ENCODE measurements at places on chromosomes 5 and 9.

DNA sequence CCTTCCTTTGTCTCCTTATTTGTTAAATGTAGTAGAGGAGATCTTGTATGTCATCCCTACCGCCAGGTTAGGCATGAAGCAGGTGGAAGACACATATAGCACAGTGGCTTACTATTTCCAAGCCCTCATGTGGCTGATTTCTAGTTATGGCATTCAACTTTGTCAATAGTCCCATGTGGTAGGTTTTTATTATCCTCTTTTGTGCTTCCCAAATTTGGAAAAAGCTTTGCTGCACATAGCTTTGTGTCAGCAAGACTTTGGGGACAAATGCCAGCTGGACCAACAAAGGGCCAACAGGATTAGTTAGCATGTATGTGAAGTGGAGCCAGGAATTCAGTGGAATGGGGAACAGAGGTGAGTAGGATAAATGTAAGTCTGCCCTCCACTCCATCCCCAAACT is 276.3 kb downstream of the PSAT1 start:
- DNase-seq: no peak

GRCh38 chr5:132183723-132184122 is 43.9 kb downstream of the P4HA2 start:
- no peak for DNase-seq

DNA sequence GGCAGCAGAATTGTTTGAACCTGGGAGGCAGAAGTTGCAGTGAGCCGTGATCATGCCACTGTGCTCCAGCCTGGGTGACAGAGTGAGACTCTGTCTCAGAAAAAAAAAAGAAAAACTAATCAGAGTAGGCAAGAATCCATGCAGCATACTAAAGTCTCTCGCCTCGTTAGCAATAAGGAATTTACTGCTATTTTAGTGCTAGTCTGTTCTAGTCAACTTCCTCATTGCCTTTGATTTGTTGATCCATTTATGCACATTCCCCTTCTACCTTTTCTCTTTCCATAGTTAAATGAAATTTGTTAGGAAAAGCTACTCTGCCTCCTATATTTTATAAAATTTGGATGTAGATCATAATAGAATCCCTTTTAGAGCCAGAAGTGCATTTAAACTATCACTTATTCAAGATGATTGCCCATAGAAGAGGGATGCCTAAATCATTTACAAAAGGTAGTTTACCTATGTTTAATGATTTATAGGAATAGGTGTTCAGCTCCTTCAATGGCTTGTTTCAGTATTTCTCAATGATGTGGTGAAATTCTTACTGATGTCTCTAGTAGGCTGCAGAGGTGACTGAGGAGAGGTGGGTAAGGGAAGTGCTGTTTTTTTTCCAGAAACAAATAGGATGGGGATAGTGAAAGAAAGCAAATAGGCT is 1.9 kb downstream of the LRRC19 start:
- DNase-seq: no peak

- no peak for DNase-seq
These were observed 377.3 kb upstream of the MEF2C start for GRCh38 chr5:89260254-89260653.

DNA sequence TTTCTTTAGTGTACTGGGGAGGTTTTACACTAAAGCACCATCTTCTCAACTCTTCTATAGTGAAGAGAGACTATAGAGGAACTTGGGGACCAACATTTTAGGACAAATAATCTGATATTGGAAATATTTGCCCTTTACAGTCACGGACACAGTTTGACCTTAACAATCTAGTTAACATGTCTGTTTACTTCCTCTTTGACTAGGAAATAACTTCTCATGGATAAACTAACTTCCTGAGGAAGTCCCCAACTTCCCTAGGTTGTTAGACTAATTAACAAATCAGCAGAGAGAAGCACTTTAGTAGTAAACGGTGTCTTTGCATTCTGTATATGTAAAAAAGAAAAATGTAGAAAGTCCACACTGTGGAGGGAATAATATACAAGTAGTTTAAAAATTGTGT is 127.7 kb downstream of the FBXL7 start:
- DNase-seq: no peak

DNA sequence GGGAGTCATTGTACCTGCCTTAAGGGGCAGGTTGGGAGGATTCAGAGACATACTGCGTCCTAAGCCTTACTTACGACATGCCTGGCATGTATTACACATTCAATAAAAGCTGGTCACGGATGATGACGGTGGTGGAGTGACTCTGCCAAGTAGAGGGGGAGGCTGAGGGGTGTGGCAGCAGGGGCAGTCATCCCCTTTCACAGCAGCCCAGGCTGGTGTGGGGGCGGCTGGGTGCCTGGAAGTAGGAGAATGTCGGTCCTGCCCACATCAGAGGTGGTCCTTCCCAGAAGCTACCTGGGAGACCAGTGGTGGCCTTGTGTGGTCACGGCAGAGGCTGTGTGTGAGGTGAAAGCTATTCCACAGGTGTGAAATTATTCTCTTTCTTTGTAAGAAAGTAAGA is 8.9 kb downstream of the ZBTB34 start:
- DNase-seq: no peak

GRCh38 chr5:82346399-82347165 is 68.4 kb upstream of the RPS23 start:
- DNase-seq: no peak

DNA sequence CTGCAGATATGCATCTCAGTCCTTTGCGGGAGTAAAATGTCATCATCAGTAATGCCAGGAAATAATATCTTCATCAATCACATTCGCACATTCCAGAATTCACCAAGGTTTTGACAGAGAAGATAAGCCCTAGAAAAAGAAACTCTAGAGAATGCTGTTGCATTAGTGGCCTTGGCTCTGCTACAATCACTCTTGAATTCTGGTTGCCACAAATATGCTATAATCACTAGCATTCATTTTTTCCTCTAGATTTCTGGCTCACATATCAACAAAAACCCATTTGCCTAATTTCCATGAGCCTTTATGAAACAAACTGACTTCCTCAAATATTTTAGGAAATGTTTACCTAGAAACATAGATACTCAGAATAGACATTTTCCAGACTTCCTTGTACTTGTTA is 653.4 kb downstream of the ANXA1 start:
- DNase-seq: no peak

- DNase-seq: no peak
These were observed 19.2 kb upstream of the NIM1K start for GRCh38 chr5:43172779-43173178.

GRCh38 chr5:102867992-102868662 is 113.0 kb downstream of the PAM start:
- DNase-seq: no peak

DNA sequence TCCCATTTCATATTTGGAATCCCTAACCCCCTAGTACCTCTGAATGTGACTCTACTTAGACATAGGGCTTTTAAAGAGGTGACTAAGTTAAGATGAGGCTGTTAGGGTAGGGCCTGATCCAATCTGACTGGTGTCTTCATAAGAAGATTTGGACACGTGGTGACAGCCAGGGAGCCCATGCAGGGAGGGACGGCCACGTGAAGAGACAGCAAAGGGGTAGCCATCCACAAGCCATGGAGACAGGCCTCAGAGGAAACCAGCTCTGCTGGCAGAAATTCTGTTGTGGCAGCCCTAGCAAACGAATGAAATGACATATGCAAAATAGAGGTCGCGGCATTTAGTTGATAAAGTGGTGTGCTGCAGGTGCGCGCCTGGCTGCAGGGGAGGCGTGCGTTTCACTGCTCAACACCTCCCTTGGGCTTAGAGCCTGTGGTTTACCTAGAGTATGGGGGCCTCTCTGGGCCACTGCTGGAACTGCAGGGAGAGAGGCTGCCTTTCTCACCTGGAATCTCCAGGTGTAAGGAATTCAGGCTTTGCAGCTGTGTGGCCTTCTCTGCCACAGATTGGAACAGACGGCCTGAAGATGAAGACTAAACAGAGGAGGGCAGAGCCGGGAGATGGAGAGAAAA is 7.1 kb upstream of the AFAP1L1 start:
- DNase-seq: peak; percentile 22

GRCh38 chr9:110452227-110452801 is 114.7 kb upstream of the TXNDC8 start:
- no peak for DNase-seq

DNA sequence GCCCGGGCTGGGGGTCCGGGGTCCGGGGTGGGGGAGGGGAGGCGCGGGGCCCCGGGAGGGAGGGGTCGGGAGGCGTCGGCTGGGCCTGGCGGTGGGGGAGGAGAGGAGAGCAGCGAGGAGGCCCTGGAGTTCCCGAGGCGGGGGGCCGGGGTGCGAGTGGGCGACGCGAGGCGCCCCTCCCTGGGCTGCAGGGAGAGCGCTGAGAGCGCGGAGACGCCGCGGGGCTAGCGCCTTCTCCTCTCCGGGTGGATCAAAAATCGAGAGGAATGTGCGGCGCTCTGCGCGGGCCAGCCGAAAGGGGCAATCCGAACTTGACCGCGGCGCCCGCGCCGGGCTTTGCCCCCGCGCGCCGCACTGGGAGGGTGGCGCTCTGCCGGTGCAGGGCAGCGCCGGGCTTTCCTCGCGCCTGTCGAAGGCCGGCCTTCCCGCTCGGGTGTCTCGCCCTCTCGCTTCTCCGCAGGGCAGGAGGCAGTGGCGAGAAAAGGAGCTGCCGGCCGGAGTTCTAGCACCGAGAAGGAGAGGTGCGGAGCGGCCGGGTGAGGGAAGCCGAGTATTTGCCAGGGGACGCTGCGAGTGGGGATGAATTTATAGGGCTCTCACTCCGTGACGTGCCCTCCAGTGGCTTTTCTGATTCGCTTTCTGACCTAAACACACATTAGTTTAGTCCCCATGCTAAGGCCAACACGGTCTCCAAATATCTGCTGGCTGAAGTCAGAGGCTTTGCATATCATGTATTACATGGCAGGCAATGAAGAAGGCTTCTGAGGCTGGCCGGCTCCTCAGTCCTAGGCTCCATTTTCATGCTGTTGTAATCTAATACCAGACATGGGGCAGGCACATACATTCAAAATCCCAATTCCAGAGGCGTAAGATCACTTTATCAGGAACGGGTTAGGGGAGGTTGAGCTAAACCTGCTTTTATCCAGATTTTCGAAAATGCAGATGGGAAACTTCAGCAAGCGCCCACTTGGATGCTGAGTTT is 503 bp upstream of the GDNF start:
- peak; percentile 59 for DNase-seq

GRCh38 chr9:109401990-109402318 is 81.1 kb upstream of the EPB41L4B start:
- DNase-seq: no peak

- no peak for DNase-seq
These were observed 76.4 kb upstream of the PRSS3 start for GRCh38 chr9:33718987-33719386.

DNA sequence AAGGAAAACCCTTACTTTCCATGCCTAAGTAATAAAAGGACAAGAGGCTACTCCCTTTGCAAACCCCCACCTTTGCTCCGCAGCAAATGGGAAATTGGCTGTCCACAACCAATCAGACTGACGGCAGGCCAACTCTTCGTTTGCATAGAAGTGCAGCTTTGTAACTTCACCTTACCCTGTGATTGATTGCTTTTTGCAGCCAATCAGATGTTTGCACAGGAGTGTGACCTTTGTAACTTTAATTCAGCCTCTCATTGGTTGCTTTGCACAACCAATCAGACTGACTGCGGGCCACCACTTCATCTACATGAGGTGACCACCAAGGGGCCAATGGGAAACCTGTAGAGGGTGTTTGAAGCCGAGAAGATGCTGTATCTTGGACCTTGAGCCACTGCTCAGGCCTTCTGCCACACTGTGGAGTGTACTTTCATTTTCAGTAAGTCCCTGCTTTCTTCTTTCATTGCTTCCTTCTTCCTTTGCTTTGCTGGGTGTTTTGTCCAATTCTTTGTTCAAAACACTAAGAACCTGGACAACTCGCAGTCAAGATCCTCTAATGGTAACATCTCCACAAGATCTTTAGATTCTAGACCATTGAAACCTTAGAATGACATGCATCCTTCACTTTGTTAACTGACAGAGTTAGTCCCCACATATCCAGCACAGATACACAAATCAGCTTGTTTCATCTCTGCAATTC is 51.3 kb upstream of the FREM1 start:
- DNase-seq: no peak

DNA sequence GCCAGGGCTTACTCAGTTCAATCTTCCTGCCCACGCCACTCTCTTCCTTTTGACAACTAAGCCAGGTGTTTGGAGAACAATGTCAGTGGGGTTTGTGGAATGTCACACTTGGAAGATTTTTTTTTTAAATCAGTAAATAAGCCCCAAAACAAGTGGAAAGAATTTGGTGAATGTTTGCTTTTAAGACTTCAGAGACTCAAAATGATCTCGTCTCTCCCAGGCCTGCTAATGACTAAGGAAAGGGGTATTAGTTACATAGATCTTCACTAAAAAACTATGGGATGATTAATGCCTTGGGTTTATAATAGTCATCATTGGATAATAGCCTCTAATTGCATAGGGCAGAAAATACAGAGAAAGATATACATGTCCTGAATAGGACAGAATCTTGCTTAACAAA is 166.4 kb downstream of the DMRT2 start:
- no peak for DNase-seq

DNA sequence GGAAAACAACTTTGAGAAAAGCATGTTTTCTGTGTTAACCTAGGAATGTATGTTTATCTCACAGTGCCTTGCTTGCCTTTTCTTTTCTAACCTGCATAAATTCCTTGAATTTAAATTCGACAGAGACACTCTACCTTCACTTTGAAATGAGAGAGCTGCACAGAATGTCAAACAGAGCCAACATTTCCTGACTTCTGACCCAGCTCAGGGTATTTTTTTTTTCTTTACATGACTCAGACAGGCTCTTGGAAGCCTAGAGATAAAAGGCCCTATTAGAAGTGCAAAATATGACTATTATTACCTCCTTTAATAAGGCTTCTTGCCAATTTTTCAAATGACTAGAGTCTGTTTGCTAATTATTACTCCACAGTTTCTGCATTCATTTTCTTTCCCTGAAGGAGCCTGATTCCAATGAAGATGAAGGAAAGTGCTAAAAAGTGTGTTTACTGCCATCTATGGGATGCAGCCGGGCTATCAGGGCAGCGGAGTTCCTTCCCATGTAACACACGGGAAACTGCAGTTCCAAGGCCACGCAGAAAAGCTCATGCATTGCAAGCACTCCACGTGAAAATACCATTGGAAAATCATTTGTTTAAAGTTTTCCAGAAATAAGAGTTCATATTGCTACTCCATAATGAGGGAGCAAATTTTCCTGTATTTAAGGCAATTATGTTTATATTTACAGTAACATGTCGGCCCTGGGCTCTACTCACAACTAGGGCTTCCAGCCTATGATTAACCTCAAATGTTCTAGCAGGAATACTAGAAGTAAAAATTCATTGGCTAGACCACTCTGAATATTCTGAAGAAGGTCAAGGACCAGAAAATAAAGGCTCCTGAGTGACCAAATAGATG is 485.6 kb downstream of the ZSWIM6 start:
- DNase-seq: peak; percentile 51

DNA sequence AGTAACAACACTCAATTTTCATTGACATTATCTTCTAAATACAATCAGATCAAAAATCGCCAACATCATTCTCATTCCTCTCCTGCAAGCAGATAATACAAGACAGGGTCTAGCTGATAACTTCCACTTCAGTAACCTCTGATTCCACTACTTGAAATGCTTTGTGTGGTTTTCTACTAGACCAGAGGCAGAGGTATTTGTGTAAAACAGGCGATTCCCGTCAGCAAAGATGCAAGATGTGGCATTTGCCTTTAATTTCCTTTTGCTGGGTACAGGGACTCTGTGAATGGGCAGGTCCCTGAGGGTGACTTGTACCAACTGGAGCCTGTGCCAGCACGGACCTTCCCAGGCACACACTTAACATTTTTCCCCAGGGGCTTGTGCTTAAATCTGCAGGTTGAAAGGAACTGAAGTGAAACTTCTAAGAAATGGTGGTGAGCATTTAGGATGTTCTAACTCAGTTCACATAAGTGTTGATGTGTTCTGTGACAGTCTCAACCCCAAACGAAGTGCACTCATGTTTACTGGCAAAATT is 625.5 kb upstream of the WWC1 start:
- no peak for DNase-seq

Measured in SK-N-SH (cell line).